ENCODE measurements at places on chromosomes 1 and 21.

- no peak for DNase-seq
Measured at GRCh38 chr1:225451840-225452515, 24.1 kb upstream of the LBR start.

GRCh38 chr1:203390298-203390697, 39.4 kb upstream of the FMOD start:
- no peak for DNase-seq

DNA sequence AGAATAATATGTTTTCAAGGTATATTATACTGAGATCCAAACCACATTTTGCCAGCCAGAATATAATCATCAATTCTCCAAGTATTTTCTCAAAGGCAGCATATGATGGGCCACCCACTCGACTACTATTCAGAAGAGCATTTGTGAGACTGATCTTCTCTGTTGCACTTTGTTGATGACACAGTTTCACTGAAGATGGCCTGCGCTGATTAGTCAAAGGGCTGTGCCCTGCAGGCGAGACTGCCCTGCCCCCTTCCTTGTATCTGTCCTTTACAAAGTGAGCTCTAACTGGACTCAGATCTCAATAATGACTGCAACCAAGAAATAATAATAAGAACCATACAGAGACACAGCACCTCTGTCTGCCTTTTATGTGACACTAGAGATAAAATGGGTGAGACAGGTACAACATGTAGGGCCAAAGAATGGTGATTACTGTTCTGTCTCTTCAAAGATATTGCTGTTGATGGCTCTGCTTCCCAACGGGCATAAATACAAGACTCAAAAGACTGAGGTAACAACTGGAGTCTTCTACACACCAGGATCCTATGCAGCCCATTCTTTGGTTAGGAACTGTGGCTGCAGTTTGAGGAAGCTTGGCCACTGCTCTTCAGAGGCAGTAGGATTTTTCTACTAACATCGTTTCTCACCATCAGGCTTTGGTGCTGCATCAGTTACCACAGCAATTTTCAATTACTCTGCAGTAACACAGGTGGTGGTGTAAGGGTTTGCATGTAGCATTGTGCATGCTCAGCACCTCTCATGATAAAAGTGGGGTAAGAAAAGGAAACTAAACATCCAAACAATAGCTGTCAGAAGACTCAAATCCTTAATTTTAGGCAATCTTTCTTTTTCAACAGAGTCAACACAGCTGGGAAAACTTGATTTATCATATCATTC, 481.1 kb downstream of the PTBP2 start:
- no peak for DNase-seq

DNA sequence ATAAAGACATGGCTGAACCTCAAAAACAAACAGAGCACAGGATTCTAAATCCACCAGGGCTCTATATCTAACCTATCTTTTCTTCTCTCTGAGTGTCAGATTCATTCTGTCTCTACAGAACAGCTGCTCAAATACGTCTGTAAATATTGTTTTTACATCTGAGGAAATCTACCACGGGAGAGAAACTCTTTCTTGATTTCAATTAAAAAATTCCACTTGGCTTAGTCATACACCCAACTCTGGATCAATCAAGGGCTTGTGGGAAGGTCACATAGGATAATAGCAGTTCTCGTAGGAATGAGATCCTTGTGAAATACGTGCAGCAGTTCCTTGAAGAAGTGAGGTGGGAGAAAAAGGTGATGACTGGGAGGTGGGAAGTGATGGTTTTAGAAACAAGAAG, 1355.7 kb upstream of the ADGRL2 start:
- DNase-seq = no peak

GRCh38 chr1:108208724-108209446, 8.7 kb upstream of the SLC25A24 start:
- no peak for DNase-seq

GRCh38 chr1:108852221-108852975, 4.5 kb downstream of the AKNAD1 start:
- DNase-seq = no peak
